ENCODE measurements at places on chromosomes 3 and 15.

GRCh38 chr3:129323651-129324294 is 45.1 kb downstream of the HMCES start:
- DNase-seq, result no peak

GRCh38 chr15:58221591-58222241 is 83.5 kb downstream of the AQP9 start:
- no peak for DNase-seq

- DNase-seq, result no peak
These were observed 49.6 kb downstream of the MECOM start for GRCh38 chr3:169613895-169614294.

DNA sequence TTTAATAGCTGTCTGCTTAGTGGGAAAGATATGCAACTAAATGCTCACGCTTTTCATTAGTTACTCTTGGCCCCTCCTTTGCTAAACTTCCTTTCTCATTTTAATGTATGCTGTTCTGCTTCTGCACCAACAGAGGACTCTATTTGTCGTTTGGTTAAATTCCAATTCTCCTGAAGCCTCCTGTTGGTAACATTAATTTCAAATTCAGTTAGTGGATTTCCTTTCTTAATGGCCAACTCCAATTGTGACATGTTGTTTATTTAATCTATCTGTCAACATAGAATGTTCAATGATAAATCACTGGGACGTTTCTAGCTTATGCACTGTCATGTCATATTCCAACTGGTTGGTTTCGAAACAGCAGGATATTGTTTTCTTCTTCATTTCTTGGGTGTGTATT is 467.4 kb upstream of the BCHE start:
- DNase-seq, result no peak

Measured in GM04503 (cell line).